ENCODE measurements at places on chromosomes 2 and 18.

- no peak for DNase-seq
Measured at GRCh38 chr2:191844706-191845105, 2.2 kb downstream of the CAVIN2 start.

DNA sequence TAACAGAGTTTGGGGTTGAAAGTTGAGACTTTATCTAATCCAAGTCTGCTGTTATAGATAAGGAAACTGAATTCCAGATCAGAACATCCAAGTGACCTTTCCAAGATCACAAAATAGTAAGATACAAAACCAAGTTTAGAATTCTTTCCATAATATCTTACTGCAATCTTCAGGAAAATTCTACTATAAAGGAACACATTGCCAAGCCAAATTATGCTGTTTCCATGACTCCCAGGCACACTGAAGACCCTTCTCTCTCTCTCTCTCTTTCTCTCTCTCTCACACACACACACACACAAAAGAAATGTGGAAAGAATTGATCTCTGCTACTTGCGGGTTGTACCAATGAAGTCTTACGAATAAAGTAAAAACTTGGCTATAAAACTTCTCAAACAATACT is 398.4 kb downstream of the METTL4 start:
- DNase-seq: no peak

DNA sequence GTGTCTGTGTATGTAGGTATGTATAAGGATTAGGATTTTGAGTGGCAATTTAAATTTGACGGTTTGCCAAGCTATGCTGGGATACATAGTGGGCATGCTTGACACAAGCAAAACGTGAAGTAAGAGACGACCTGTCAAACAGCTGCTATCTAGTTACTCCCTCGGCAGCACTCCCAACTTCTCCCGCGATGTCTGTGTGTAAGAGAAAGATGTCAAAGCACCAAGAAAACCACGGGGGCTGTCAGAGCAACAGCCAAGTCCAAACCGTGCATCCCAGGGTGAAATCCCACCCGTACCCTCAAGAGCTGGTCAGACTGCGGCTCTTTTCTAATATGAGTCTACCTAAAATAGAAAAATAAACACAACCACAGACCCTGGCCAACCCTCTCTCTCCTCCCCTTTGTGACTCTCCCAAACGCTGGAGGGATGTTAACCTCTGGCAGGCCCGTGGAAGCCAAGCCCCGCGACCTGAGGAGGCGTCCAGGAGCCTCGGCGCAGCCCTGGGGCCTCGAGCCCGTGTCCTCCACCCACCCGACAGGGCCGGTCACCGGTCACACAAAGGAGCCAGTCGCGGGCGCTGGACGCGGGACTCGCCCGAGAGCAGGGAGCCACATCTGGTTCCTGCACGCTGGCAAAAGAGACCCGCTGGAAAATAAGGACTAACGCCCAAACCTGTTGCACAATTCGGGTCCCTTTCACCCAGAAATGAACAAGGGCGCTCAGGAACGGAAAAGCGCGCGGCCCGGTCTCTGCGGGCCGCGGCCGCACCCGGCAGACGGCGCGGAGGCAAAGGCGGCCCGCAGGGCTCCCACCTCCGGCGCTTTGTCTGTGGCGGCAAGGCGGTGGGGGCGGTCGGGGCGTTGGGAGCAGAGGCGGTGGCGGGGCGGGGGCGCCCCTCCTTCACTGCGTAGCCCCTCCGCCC is 925 bp downstream of the SESTD1 start:
- no peak for DNase-seq

DNA sequence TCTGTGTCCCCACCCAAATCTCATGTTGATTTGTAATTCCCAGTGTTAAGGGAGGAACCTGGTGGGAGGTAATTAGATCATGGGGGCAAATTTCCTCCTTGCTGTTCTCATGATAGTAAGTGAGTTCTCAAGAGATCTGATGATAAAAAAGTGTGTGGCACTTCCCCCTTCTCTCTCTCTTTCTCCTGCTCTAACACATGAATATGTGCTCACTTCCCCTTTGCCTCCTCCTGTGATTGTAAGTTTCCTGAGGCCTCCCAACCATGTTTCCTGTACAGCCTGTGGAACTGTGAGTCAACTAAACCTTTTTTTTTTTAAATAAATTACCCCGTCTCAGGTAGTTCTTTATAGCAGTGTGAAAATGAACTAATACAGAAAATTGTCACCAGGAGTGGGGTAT is 380.0 kb downstream of the MEIS1 start:
- no peak for DNase-seq

- no peak for DNase-seq
Measured at GRCh38 chr2:43407935-43408334, 181.5 kb upstream of the ZFP36L2 start.

DNA sequence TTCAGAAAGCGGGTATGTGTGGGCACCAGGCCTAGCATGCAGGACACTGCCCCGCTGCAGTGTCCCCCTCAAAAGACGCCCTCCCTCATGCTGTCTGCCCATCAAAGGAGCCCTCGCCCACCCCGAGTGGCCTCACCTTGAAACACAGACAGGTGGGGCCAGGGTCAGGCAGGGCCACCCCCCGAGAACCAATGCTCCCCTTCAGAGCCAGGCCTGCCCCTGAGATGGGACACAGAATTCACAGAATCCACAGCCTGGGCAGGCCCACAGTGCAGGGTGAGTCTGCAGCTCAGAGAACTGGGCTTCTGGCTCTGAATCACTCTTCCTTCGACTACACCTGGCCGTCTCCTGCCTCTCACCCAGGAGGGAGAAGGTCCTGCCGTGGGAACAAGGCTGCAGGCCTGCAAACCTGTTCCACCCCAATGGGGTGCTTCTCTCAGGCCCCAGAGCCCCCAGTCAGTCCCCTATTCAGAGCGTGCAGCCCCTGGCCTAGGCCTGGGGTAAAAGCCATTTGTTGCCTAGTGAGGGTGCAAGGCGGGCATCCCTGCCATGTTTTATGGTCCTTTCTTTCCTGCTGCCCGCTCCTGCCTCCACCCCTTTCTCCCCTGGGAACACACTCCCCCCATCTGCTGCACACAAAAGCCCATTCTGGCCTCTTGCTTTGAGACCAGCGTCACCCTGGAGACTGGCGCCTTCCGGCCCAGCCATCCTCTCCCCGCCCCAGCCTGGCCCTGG is 11.3 kb upstream of the ARHGEF4 start:
- DNase-seq: no peak

- DNase-seq: peak; percentile 92
Measured at GRCh38 chr2:219387306-219388120, at the start of gene DNPEP. Gene DNPEP, minus strand, starts transcription at chr2:219387912. Its CDS starts 118 bp downstream, at chr2:219387794.

GRCh38 chr2:43566461-43566729 is 29.4 kb downstream of the THADA start:
- no peak for DNase-seq

DNA sequence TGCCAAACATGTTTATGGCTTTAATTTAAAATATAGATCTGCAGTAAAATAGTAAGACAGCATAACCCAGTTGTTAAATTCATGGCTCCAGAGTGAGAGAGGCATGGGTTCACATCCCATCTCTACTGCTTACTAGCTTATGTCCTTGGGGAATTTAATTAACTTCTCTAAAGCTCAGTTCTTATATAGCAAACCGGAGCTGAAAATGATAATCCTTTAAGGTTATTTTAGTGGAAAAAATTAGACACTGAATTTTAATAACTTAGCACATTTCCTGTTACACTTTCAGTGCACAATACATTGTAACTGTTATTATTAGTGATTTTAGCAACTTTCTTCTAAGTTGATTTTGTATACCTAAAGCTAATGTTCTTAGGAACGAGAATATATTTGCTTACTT is 14.8 kb downstream of the SCN9A start:
- no peak for DNase-seq

- no peak for DNase-seq
Measured at GRCh38 chr2:127614731-127615130, 31.2 kb upstream of the GPR17 start.

DNA sequence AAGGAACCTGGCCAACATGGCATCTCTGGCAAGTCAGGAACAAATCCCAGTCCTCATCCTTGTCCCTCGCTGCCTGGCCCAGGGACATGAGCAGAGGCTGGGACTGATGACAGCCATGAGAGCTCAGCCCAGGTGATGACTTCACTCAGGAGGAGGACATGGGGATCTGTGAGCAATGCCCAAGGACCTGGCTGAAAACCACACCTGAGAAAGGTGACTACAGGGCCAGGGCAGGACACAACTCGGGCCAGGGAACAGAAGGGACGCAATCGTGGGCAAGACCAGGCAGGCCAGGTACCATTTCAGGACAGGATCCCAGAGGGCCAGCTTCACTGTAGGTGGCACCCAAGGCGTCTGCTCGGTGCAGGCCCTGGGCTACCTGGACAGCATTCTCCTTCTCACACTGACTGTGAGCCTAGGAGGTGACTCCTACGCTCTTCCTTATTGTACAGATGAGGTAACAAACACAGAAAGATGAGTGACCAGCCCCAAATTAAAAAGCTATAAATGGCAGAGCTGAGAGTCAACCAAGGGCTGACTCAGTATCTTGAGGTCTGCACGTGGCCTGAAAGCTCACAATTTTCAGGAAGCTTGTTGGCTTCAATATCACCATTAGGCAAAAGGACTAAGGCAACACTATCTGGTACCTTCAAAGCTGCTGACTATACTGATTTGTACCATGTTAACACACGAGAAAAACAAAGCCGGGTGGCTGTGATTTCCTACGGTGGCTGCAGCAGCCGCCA is 141.1 kb downstream of the EIPR1 start:
- DNase-seq: no peak

DNA sequence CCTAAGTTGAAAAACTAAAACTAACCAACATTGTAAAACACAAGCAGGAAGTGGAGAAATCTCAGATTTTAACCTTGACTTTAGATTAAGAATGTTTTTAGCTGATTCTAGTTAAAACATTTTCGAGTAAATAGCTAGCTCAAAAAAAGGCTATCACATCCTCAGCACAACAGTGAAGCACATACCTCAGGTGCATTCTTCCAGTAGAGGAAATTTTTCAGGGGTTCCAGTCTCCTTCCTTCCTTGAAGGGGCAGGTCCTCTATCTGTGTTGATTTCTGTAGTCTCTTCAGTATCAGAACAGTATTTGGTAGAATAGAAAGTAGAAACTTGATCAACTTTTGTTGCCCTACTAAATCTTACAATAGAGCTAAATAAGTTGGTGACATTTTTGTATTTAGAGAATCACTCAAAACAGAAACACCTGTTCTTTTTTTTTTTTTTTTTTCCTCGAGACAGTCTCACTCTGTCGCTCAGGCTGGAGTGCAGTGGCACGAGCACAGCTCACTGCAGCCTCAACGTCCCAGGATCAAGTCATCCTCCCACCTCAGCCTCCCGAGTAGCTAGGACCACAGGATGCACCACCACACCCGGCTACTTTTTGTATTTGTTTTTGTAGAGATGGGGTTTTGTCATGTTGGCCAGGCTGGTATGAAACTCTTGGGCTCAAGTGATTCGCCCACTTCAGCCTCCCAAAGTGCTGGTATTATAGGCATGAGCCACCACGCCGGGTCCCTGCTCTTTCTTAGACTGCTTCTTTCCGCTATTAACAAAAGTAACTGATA is 6.9 kb upstream of the GPR155 start:
- no peak for DNase-seq

DNA sequence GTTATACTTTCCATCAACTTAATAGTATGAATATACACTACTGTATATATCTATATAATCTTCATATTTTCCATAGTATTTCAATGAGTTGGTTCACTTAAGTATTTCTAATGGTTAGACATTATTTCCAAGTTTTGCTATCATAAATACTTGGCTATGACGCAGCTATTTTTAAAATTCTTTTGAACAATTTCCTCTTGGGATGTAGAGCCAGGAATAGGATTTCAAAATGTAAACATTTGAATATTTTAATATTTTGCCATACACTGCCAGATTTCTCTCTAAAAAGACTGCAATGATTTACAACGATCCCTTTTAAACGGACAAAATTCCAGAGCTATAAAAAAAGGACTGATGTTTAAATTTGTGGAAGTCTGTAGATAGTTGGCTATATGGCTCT is 95.6 kb downstream of the NUP35 start:
- no peak for DNase-seq

GRCh38 chr2:68362749-68363148 is 2.3 kb upstream of the PLEK start:
- no peak for DNase-seq

GRCh38 chr2:224069172-224069571 is 30.1 kb upstream of the SERPINE2 start:
- no peak for DNase-seq

GRCh38 chr2:132489150-132489549 is 72.5 kb downstream of the GPR39 start:
- no peak for DNase-seq

DNA sequence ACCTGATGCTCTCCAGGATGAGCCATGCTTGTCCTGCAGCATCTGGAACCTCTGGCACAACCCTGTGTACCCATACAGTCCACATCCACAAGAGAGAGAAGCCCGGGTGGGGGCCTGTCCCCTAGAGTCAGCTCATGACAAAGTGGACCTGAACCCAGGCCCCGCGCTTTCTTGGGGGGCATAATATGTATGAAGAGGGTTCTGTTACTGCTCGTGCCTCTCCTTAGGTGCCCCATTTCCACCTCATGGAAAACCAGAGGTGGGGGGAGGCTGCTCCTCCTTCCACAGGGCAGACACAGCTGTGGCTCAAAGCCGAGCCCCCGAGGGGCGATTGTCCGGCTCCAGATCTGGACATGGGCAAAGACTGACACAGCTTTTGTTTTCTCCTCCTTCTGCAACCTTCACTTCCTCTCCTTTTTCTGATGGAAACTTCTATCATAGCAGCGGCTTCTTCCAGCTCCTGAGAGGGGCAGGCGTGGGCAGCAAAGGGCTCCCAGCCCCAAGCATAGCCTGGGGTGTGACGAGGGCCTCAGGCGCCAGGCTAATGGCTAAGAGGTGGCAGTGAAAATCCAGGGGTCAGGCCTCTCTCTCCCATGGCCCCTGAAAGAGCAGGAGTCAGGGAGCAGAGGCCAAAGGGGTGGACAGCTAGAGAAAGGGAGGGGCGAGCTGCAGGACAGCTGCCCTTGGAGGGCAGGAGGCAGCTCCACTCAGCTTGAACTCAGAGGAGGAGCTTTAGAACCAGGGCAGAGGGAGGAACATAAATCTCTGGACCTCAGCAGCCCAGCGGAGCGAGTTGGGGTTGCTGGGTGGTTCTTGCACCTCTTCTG is 155.5 kb downstream of the ZFP36L2 start:
- DNase-seq: no peak

- no peak for DNase-seq
Measured at GRCh38 chr2:237653776-237654558, 26.6 kb downstream of the LRRFIP1 start.

DNA sequence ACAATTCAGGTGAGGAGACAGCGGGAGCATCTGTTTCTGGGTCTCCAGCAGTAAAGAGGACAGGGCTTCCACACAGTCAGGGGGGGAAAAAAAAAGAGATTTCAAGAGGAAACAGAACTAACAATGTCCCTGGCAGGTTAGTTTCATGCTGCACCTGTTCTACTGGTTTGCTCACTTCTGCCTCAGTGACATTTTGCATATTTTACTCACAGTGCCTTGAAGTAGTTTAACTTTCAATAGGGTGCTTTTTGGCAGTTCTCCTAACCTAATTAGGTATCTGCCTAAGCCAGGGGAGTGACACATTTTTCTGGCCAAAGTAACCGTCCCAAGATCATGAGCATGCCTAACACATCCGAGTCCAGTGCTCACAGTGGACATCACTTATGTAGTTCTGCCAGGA is 109.0 kb upstream of the ALK start:
- no peak for DNase-seq

Measured in effector memory CD4-positive, alpha-beta T cell (primary cell).